ENCODE measurements at places on chromosomes 3 and 15. TPM values are rescaled to one million over a fixed set of nuclear protein-coding genes. Genes with fewer than 3 reads are reported as not detected.

Gene A4GNT
- not detected for total RNA-seq

Gene UNC45A
- 26.5 TPM for total RNA-seq

Gene PLSCR2
- not detected for total RNA-seq

Gene SLC4A7
- total RNA-seq = 13.0 TPM

Gene TRH
- total RNA-seq = not detected

Gene C3orf49
- total RNA-seq = not detected

Gene AADACL2
- not detected for total RNA-seq

Gene CFAP100
- total RNA-seq = not detected

Gene GOLGA6L9
- total RNA-seq = 1.0 TPM

Gene MUC20
- 5.4 TPM for total RNA-seq

Gene KPNA4
- 114 TPM for total RNA-seq

Gene CD200R1
- 0.75 TPM for total RNA-seq

Gene PFN2
- 61.3 TPM for total RNA-seq

Gene ZIC4
- not detected for total RNA-seq

Gene KNG1
- 0.43 TPM for total RNA-seq

Gene TGM5
- not detected for total RNA-seq

Gene ST8SIA2
- total RNA-seq = 2.0 TPM

Gene PLSCR1
- total RNA-seq = 26.0 TPM

Gene RPN1
- 96.8 TPM for total RNA-seq

Gene SHC4
- total RNA-seq = 2.5 TPM

Gene UBXN7
- 33.3 TPM for total RNA-seq

Gene ARHGEF26
- 0.97 TPM for total RNA-seq

Gene RARB
- total RNA-seq = 19.4 TPM

Gene EBLN2
- 1.2 TPM for total RNA-seq

Gene ZMAT3
- total RNA-seq = 12.9 TPM

Gene PROS1
- total RNA-seq = 19.8 TPM

Gene TMC3
- total RNA-seq = not detected

Gene SLC28A1
- total RNA-seq = 0.46 TPM

Gene PAK6
- 9.7 TPM for total RNA-seq

Gene ACTC1
- 12,822 TPM for total RNA-seq

Gene GPR149
- total RNA-seq = not detected

Gene MYLK
- 10.1 TPM for total RNA-seq

Gene SGO1
- total RNA-seq = 0.59 TPM

Gene C3orf18
- total RNA-seq = 53.1 TPM

Gene LRRC31
- total RNA-seq = not detected

Gene TICRR
- 0.05 TPM for total RNA-seq

Gene CD86
- 3.7 TPM for total RNA-seq

Gene MAGI1
- total RNA-seq = 34.1 TPM

Gene PGBD4
- total RNA-seq = 1.3 TPM

Gene SCG5
- not detected for total RNA-seq

Gene CKMT1A
- not detected for total RNA-seq

Gene SPPL2A
- 87.5 TPM for total RNA-seq

Gene RPL32
- total RNA-seq = 868 TPM

Gene CCR8
- total RNA-seq = not detected

Gene GRK7
- not detected for total RNA-seq

Measured in Right ventricle myocardium superior (tissue), 1 donor.